ENCODE measurements at places on chromosomes 3 and 15.

- no peak for DNase-seq
Observed at GRCh38 chr3:88480822-88481221, 331.1 kb downstream of the C3orf38 start.

- no peak for DNase-seq
Observed at GRCh38 chr3:191239407-191240031, 40.5 kb downstream of the OSTN start.

- DNase-seq = no peak
Observed at GRCh38 chr3:68162644-68163043, 508.2 kb upstream of the SUCLG2 start.

DNA sequence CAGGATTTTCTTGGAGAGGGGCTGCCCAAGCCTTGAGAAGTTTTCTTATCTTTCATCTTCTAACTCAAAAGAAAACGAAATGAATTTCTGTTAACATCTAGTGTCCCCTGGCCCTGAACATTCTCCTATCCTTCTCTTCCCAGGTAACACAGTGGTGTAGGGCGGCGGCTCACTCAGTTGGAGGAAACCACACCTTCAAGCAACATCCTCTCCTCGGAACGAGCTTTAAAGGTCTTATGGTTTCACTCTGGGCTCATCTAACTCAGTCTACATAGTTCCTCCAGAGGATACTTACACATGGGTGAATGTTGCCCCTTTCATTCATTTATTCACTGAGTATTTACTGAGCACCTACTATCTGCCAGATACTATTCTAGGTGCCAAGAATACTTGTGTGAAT lies 31.0 kb upstream of the KLHL6 start:
- no peak for DNase-seq

DNA sequence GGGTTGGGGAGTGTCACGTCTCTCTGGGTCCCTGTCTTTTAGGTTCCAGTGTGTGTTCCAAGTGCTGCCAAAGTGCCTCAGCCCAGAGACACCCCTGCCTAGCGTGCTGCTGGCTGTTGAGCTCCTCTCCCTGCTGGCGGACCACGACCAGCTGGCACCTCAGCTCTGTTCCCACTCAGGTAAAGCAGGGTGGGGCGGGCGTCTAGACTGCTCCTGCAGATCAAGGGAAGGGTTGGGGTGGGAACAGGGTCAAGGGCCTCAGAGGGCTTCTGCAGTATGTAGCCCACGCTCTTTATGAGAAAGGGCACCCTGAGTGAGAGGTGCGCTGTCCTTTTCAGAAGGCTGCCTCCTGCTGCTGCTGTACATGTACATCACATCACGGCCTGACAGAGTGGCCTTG lies 17.2 kb downstream of the ATRIP start:
- DNase-seq = no peak

DNA sequence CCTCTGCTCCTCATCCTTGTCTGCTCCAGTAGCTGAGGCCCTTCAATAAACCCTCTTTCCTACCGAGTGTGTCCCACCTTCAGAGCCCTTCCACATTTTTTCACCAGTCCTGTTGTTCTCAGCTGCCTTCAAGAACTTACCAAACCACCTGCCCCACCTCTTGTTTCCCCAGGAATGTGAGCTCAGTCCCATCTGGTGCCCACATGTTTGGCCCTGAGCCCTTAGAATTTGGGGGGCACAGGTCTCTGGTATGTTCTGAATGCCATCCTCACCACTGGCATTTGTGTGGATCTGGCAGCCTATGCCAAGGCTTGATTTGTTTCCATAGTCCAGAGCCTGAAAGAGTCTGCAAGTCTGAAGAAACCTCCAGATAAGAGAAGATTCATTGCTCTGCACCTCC lies 315.2 kb upstream of the PPP2R3A start:
- DNase-seq = no peak

All from activated CD4-positive, alpha-beta T cell treated with anti-CD3 and anti-CD28 coated beads, Interleukin-2, amount 50 U/mL, for 1 hour (primary cell).